ENCODE measurements at places on chromosomes 5 and 9.
A peak's percentile ranks its signal among the peaks of the same experiment; 100 is the strongest.

GRCh38 chr5:150052956-150053712, 33.2 kb downstream of the CSF1R start:
- peak; percentile 77 for DNase-seq

DNA sequence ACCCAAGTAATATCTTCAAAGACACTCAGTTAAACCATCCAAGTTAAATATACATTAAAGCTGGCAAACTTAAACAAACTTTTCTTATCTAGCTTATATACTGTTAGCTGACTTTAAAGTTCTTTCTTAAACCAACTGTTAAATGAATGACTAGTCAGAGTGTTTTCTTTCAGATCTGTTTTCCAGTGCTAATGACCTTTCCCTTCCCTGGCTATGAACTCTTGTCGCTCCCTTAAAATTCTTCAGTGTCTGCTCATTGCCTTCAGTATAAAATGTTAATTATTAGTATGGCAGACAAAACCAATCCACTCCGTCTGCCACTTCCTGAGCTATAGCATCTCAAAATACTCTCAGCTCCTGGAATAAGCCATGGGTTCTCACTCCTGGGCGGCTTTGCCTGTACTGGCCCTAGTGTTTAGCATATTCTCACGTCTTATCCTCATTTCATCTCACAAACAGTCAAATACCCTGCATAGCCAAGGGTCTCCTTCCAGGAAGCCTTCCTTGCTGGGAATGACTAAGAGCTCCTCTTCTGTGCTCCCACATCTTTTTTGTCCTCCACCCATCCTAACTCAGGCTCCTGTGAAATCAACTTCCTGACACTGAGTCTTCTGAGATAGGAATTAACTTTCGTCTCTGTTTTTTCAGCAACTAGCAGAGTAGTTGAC, 87.7 kb downstream of the VCAN start:
- no peak for DNase-seq

GRCh38 chr5:56639476-56639875, 175.9 kb upstream of the MAP3K1 start:
- DNase-seq: no peak

- DNase-seq: peak; percentile 66
These were observed 493.7 kb upstream of the SGCD start for GRCh38 chr5:155833287-155833686.

DNA sequence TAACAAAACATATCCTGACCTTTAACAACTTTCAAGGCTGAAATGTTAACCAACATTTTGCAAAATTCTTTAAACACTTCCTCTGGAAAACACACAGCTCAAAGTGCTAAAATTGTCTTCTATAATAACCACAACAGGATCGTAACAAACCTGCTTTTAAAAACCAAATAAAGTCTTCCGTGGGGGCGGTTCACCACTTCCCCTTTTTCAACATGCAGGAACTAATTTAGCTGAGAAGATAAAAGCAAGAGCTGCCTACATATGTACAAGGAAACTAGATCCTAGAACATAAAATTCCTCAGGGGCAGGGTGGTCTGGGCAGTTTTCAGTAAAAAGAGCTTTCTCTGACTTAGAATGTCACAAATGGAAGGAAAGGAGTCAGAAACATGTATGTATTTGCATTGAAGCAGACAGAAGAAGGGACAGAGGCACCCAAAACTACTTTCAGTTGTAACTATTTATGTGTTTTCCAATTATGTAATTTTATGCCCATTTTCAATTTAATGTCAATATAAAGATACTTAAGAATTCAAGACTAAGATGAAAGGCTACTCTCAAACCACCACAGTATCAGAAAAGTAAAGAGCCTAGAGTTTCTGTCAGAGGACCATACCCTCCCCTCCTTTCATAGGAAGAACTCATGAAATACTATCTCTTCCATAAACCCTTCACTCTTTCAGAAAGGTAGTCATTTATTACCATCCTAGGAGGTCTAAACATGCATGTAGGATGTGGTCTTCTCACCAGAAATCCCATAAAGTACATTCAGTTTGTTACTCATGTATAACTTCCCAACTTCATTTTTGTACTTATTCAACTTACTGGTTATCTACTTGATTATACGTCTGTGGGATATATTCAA, 185.9 kb upstream of the RASA1 start:
- no peak for DNase-seq

GRCh38 chr5:172078726-172079345, 72.4 kb upstream of the FBXW11 start:
- peak; percentile 40 for DNase-seq
